GM23338 (cell line): ENCODE measurements at places on chromosomes 1 and 21. TPM values are rescaled to one million over a fixed set of nuclear protein-coding genes. Genes with fewer than 3 reads are reported as not detected.

CRYBG2 gene
- total RNA-seq, result 10.0 and 18.4 TPM in 2 replicates

GPATCH4 gene
- 58.9 and 95.7 TPM in 2 replicates for total RNA-seq

CYP4X1 gene
- 2.2 and 3.6 TPM in 2 replicates for total RNA-seq

HES2 gene
- 1.2 and 1.6 TPM in 2 replicates for total RNA-seq

- no peaks in the 10 kb centered on the region for H3K4me1 ChIP-seq
- no peaks in the 10 kb centered on the region for H3K27me3 ChIP-seq
- H3K4me3 ChIP-seq, result no peak overlapping the region
- no peak for DNase-seq
- no peaks in the 10 kb centered on the region for H3K36me3 ChIP-seq
Measured at GRCh38 chr1:173093691-173094445, 43.1 kb upstream of the TNFSF18 start.

- no peaks in the 10 kb centered on the region for H3K27me3 ChIP-seq
- DNase-seq, result peak; percentile 45
- H3K4me3 ChIP-seq, result no peak overlapping the region
- no peaks in the 10 kb centered on the region for H3K4me1 ChIP-seq
- no peak overlapping the region for H3K27ac ChIP-seq
Measured at GRCh38 chr1:1794999-1795398, 16.7 kb upstream of the NADK start.

- no peaks in the 10 kb centered on the region for H3K27me3 ChIP-seq
- no peaks in the 10 kb centered on the region for H3K36me3 ChIP-seq
Measured at GRCh38 chr1:202122639-202123335, at the start of gene GPR37L1. Gene GPR37L1 (plus strand): TSS chr1:202122917. CDS start chr1:202122964, 47 bp downstream.

GRCh38 chr1:205284420-205285144 is 37.0 kb downstream of the NUAK2 start:
- no peak overlapping the region for H3K4me3 ChIP-seq
- peak overlapping the region; percentile 90 for H3K27ac ChIP-seq
- H3K36me3 ChIP-seq, result no peaks in the 10 kb centered on the region; the same call in 1 of the 2 replicates

GRCh38 chr1:18599086-18599485 is 31.6 kb upstream of the PAX7 start:
- H3K27me3 ChIP-seq, result no peaks in the 10 kb centered on the region
- no peaks in the 10 kb centered on the region for H3K36me3 ChIP-seq
- H3K4me1 ChIP-seq, result peaks cover 12% of the 10 kb centered on the region
- peak; percentile 27 for DNase-seq
- H3K27ac ChIP-seq, result no peak overlapping the region

- 0 out of 2 replicates have a peak, but pooled peaks cover 10% of the 10 kb centered on the region for H3K4me1 ChIP-seq
- H3K4me3 ChIP-seq, result no peak overlapping the region
- no peaks in the 10 kb centered on the region for H3K36me3 ChIP-seq
- peak; percentile 21 for DNase-seq
- H3K27me3 ChIP-seq, result no peaks in the 10 kb centered on the region
Measured at GRCh38 chr1:47934243-47934805, 62.9 kb downstream of the TRABD2B start.

GRCh38 chr21:33117101-33117888 is 47.4 kb downstream of the OLIG1 start:
- H3K4me3 ChIP-seq, result no peak overlapping the region
- H3K27me3 ChIP-seq, result 0 out of 2 replicates have a peak, but pooled peaks cover under 1% of the 10 kb centered on the region
- no peak overlapping the region for H3K27ac ChIP-seq
- no peak for DNase-seq
- no peaks in the 10 kb centered on the region for H3K36me3 ChIP-seq
- peaks cover 42% of the 10 kb centered on the region for H3K4me1 ChIP-seq

DNA sequence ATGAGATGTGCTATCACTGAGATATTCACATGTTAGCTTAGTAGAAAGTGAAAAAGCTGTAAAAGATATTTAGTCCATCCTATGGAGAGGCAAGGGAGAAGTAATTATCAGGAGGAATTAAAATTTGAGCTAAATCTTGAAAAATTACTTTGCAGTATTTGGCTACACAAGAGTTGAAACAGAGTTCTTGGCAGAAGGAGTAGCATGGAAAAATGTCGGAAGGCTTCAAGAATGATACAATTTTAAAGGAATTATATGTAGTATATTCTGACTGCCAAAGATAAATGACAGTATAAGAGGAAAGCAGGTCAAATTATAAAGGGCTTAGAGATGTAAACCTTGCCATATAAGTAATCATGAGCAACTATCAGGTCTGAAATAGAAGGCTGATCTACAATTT is 518.9 kb downstream of the BRINP3 start:
- H3K36me3 ChIP-seq, result no peaks in the 10 kb centered on the region
- H3K4me3 ChIP-seq, result no peak overlapping the region
- H3K4me1 ChIP-seq, result 0 out of 2 replicates have a peak, but pooled peaks cover 3% of the 10 kb centered on the region
- no peaks in the 10 kb centered on the region for H3K27me3 ChIP-seq

DNA sequence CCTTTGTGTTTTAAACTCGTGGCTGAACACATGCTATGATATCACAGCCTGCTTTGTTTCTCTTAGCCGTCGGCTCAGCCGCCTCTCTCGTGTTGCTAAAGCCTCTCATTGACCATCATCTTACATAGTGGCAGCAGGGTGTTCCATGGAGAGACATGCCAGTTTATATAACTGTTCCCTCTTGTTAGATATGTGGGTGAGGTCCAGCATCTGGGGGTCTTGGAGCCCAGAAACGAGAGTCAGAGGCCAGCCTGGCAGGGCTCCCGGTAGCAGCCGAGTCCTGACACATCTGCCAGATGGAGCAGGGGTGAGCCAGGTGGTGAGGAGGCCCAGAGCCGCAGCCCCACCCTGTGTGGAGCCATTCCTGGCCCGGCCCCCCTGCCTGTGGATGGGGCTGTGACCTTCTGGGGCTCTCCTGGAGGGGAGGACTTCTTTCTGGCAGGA is 11.9 kb downstream of the PODN start:
- no peaks in the 10 kb centered on the region for H3K4me1 ChIP-seq
- H3K4me3 ChIP-seq, result no peak overlapping the region
- DNase-seq, result no peak
- no peak overlapping the region for H3K27ac ChIP-seq
- H3K36me3 ChIP-seq, result no peaks in the 10 kb centered on the region
- no peaks in the 10 kb centered on the region for H3K27me3 ChIP-seq

DNA sequence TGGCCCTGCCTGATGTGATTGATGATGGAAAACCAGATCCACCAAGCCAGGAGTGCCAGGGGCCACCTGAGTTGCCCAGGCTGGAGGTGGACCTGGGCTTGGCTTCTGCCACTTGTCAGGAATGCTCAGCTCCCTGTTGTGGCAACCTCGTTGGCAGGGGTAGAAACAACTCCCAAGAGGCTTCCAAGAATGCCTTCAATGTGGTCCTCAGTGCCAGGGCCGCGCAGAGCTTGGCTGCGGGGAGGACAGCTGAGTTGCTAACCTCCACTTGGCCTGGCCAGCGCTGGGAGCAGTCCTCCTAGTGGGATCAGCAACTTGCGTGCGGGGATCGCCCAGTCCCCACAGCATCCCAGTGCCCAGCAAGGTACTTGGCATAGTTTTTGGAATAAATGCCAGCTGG is 9.0 kb downstream of the MYOM3 start:
- no peak for DNase-seq
- H3K27ac ChIP-seq, result no peak overlapping the region
- no peaks in the 10 kb centered on the region for H3K36me3 ChIP-seq
- no peaks in the 10 kb centered on the region for H3K27me3 ChIP-seq

DNA sequence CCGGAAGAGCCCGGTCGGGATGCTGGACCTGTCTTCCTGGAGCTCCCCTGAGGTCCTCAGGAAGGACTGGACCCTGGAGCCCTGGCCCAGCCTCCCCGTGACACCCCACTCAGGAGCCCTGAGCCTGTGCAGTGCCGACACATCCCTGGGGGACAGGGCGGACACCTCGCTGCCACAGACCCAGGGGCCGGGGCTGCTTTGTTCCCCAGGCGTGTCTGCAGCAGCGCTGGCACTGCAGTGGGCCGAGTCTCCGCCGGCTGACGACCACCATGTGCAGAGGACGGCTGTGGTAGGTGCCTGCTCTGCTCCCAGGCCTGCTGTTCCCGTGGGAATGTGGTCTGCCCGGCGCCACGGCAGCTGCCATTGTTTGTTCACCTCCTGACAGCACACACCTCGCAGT is 42.1 kb upstream of the DIP2A start:
- no peak overlapping the region for H3K4me3 ChIP-seq
- H3K27me3 ChIP-seq, result no peaks in the 10 kb centered on the region
- no peaks in the 10 kb centered on the region for H3K4me1 ChIP-seq
- H3K27ac ChIP-seq, result no peak overlapping the region

GRCh38 chr21:45001134-45002095 is 61.6 kb downstream of the SLX9 start:
- no peak for DNase-seq
- no peaks in the 10 kb centered on the region for H3K4me1 ChIP-seq
- no peak overlapping the region for H3K27ac ChIP-seq
- no peak overlapping the region for H3K4me3 ChIP-seq
- H3K27me3 ChIP-seq, result no peaks in the 10 kb centered on the region
